ENCODE measurements at places on chromosomes 11 and 22.

- no peak for DNase-seq
Measured at GRCh38 chr22:32714458-32715430, 86.8 kb upstream of the TIMP3 start.

GRCh38 chr22:49657275-49657973 is 170.2 kb downstream of the BRD1 start:
- peak; percentile 86 for DNase-seq

- no peak for DNase-seq
Measured at GRCh38 chr11:85791409-85791990, 19.4 kb downstream of the SYTL2 start.

DNA sequence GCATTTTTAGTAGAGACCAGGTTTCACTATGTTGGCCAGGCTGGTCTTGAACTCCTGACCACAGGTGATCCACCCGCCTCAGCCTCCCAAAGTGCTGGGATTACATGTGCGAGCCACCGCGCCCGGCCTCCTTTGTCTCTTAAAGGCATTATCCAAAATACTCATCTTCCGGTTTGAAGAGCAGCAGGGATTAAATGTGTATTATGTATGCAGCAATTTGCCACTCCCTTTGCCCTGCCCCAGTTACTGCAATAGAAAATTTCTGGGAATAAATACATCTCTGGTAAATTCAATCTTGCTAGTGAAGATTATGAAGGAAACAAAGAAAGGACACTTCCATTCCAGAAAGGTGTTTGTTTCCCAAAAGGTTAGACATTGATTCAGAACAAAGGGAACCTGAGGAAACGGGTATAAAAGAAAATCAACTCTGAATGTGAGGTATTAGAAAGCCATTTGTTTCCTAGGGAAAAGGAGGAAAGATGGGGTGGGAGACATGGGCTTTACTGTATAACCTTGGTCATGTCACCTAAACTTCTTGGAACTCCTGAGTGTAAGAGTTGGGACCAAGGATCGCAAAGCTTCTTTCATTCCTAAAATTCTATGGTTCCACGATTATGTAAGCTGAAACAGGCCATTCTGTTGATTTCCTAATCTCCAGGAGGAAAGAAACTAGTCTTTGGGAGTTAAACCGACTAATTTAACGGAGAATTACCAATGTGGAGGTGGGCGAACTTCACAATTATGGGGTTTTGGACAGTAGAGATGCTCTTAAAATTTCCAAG is 959 bp upstream of the HIPK3 start:
- DNase-seq, result no peak

GRCh38 chr11:125422681-125423080 is 73.4 kb downstream of the FEZ1 start:
- DNase-seq, result no peak

GRCh38 chr11:79592406-79592805 is 151.6 kb upstream of the TENM4 start:
- DNase-seq, result no peak

DNA sequence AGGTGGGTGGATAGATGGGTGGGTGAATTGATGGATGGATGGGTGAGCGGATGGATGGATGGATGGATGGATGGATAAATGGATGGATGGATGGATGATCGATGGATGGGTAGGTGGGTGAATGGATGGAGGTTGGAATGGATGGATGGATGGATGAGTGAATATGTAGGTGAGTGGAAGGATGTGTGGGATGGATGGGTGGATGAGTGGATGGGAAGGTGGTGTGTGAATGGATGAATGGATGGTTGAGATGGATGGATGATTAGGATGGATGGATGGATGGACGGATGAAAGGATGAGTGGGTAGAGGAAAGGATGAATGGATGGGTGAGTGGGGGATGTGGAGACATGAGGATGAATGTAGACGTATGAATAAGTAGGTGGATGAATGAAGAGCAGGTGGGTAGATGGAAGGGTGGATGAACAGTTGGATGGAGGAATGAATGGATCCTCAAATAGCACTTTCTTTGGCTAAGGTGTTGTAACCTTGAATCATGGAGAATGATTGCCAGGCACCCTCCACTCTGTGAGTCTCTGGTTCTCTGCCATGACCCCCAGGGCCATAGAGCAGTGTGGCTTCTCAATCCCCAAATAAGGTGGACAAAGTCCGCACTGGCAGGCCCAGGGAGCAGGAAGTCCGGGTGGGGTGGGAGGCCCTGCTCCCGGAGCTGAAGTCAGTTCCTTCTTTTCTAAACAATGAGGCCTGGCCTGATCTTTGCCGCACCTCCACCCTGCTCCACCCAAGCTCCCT is 36.9 kb downstream of the IGF2 start:
- DNase-seq, result peak; percentile 56

DNA sequence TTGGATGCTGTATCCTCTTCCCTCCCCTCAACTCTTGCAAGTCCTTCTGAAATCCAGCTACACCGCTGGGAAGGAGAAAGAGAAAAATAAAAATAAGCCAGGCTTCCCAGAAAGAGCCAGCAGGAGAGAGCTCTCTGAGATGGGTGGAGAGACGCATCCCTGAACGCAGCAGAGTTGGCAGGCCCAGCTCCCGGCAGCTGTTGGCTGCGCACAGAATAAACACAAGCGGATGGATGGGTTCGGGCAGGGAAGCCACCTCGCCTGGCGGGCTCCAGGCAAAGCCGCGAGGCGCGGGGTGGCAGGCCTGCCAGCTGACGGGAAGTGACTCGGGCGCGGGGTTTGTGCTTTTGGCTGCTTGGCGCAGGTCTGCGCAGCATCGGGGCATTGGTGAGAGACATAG is 537.7 kb downstream of the MIAT start:
- peak; percentile 72 for DNase-seq

DNA sequence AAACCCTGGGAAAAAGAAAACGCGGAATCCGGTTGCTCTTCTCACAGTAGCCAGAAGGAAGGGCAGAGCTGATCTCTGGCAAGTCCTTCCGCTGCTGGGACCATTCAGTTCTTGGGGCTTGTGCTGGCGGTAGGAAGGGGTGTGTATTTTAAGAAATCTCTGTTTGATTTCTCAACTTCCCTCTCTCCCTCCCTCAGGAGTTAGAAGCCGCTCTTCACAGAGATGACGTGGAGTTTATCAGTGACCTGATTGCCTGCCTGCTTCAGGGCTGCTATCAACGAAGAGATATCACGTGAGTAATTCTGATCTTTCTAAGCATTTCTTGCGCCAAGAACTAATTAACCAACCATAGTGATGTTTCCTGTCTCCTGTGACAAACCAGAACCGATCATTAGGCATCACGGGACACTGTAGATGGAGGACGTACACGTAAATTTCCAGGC is 85.9 kb upstream of the SLC25A18 start:
- no peak for DNase-seq

- no peak for DNase-seq
Measured at GRCh38 chr11:96384156-96384555, 5.6 kb downstream of the CCDC82 start.

DNA sequence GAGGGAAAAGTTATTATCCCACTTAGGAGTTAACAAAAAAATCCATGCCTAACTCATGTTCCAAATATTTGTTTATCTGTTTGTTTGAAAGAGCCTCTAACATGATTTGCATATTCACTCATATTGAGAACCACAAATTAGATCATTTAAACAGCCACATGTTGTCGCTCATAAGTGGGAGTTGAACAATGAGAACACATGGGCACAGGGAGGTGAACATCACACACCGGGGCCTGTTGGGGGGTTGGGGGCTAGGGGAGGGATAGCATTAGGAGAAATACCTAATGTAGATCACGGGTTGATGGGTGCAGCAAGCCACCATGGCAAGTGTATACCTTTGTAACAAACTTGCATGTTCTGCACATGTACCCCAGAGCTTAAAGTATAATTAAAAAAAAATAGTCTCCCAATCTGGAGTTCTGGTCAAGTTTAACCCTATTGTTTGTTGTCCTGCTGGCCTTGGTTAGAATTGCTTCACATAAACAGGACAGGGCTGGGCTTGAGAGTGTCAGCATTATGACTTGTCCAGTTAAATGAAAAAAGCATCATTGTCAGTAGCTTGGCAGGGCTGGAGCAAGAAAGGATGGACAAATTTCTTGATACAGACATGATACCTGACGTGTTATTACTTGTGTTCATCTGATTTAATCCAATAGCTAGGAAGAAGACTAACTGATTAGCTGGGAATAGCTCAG is 57.8 kb upstream of the PSMA1 start:
- DNase-seq, result no peak

- DNase-seq, result peak; percentile 67
Measured at GRCh38 chr11:30585125-30585891, 845 bp downstream of the MPPED2 start.

GRCh38 chr11:1343391-1344055 is 34.1 kb upstream of the TOLLIP start:
- DNase-seq, result no peak

DNA sequence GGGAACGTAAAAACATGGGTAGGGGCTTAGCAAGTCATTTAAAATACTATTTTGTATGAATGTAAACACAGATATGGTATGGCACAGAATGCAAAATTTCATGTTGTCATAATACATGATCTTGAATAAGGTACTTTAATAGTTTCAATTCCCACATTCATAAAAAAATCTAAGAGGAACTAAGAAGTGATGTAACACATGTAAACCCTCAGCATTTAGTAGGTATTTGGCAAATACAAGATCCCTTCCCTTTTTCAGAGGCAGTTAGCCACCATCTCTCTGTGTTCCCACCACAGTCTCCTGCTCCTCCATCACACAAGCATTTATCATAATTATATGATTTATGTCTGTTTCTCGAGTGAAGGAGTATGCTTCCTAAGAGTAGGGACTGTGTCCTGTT is 251.8 kb downstream of the TENM4 start:
- no peak for DNase-seq

DNA sequence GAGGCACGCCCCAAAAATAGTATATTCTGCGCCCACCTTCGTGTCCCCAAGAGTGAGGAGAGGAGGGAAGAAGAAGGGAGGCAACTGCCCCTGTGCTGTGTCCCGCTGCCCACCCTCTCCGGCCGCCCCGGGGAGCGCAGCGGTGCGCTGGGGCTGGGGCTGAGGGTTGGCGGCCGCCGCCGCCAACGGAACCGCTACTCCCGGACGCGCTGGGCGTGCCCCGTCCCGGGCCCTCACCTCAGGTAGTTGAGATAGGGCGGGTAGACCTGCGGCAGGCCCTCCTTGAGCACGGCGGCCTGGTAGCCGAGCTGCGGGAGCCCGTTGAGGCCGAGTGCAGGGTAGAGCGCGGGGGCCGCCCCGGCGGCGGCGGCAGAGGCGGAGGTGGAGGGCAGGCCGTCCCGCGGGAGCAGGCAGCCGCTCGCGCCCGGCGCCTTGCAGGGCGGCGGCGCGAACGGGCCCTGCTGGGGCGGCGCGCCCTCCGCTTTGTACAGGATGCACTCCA is 2.4 kb downstream of the PGR start:
- DNase-seq, result peak; percentile 64

- DNase-seq, result no peak
Measured at GRCh38 chr11:117587416-117587815, 209.6 kb downstream of the DSCAML1 start.

Measured in Right ventricle myocardium inferior (tissue), 1 donor.